ENCODE measurements at places on chromosomes 6 and 20. TPM values are rescaled to one million over a fixed set of nuclear protein-coding genes. Genes with fewer than 3 reads are reported as not detected.

The ILRUN gene
- total RNA-seq = 30.3 TPM

The CDH26 gene
- total RNA-seq = 0.18 TPM

The CTAGE9 gene
- total RNA-seq = not detected

The SLC16A10 gene
- 0.44 TPM for total RNA-seq

The KIF6 gene
- total RNA-seq = 0.48 TPM

The NKX2-2 gene
- not detected for total RNA-seq

The HLA-DPA1 gene
- total RNA-seq = not detected

The MTO1 gene
- total RNA-seq = 10.9 TPM

The PACRG gene
- not detected for total RNA-seq

The ARMC12 gene
- 0.47 TPM for total RNA-seq

The FAM83C gene
- not detected for total RNA-seq

The SIRPD gene
- total RNA-seq = not detected

The KCNB1 gene
- total RNA-seq = 0.44 TPM

The GGTLC1 gene
- total RNA-seq = not detected
